ENCODE measurements at places on chromosomes 11 and 22. TPM values are rescaled to one million over a fixed set of nuclear protein-coding genes. Genes with fewer than 3 reads are reported as not detected.

The CRYBB3 gene
- not detected for total RNA-seq

The CARD18 gene
- not detected for total RNA-seq

The ILK gene
- total RNA-seq, result 658 TPM

The SYCE3 gene
- not detected for total RNA-seq

- ATAC-seq, result no peak
Measured at GRCh38 chr11:100824041-100824809, 137.1 kb downstream of the ARHGAP42 start.

DNA sequence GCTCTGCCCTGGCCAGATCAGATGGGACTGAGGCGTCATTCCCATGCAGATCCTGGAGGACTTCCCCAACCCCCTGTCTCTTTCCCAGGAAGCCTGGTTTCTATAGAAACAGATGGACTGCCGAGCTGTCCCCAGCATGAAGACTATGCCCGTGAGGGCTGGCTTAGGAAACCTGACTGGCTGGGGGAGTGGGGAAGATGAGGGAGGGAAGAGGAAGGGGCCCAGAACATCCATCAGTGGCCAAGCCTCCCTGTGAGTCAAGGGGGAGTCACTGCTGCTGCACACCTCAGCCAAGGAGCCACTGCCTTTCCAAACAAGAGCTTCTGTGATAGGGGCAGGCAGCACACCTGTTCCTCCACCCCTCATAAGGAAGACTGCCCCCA is 5.8 kb downstream of the TP53I11 start:
- ATAC-seq, result no peak

- ATAC-seq, result peak; percentile 82
Measured at GRCh38 chr11:74278721-74279161, 32.7 kb downstream of the P4HA3 start.

GRCh38 chr22:23061471-23062280 is 8.6 kb upstream of the GNAZ start:
- no peak for ATAC-seq

DNA sequence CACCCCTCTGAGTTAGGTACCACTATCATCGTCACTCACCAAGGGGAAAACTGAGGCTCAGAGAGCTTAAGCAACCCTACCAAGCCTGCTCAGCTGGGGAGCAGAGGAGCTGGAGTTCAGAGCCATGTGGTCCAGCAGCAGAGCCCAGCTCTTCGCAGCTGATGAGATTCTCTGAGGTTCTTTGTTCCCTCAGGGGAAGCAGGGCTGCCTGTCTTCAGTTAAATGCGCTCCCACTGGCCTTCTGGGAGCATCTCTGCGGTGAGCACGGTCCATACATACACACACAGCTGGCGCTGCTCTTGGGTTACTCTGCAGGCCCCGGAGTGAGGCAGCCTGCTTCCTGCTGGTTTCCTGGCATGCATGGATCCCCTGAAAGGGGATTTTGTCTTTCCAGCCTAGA is 5.2 kb upstream of the PTGDR2 start:
- no peak for ATAC-seq

DNA sequence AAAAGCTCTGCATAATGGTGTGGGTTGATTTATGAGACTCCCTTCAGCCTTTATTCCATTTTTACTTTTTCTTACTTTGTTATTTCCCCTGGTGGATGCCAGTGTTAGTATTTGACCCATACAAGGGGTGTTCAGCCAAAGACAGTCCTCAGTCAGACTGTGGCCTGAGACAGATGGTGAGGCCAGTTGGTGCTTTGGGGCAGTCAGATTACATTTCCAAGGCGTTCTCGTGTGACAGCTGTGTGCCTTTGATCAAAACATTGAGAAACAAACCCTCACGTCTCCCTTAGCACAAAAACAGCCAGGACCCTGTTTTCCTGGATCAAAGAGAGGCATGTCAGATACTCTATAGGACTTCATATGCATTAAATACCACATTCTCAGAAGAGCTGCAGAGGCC is 31.3 kb upstream of the SLN start:
- ATAC-seq, result no peak

DNA sequence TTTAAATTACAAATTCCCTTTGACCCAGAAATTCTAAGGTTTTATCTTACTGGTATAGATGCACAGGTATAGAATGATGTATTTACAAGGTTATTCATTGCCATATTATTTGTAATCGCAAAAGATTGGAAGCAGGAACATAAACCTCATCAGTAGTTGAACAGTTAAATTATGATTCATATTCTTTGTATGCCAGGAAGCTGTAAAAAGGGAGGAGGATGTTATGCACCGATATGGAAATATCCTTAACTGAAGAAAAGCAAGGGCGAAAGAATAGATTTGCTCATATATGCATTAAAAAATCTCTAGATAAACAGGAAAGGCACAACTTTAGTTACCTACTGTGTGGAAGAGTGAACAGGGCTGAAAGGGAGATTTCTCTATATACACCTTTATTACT is 36.7 kb downstream of the PPFIA1 start:
- no peak for ATAC-seq

DNA sequence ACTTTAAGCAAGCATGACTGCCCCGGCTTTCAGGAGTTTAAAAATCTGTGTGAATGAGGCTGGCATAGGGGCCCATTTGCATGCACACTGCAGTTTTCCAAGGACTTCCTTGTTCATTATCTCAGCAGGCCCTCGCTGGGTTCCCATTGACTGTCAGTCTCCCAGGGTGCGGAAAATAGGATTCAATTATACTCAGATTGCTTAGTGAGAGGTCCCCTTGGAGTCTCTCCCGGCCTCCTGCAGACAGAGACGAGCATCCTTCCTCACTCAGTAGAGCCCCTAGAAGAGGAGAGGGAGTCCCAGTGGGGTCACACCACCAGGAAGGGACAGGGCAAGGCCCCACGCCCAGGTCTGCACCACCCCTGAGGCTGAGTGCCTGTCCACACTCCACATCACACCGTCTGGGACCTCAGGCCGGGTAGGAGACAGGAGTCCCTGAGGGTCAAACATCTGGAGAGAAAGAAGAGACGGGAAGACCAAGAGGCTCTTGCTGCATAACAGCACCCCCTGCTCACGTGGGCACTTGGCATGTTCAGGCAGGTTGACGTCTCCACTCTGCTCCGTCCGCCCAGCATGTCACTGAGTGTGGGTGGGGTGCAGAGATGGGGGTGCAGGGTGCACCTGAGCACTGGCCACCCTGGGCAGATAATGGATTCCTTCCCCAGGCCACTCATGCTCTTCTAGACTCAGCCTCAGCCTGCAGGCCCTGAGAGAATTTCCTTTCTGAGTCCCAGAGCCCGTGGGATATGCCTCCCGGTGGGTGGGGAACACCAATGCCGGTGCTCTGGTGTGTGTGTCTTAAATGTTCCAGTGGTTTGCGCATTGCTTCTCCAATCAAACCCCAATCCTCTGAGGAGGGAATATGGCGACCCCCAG is 58.8 kb downstream of the MCM5 start:
- no peak for ATAC-seq

DNA sequence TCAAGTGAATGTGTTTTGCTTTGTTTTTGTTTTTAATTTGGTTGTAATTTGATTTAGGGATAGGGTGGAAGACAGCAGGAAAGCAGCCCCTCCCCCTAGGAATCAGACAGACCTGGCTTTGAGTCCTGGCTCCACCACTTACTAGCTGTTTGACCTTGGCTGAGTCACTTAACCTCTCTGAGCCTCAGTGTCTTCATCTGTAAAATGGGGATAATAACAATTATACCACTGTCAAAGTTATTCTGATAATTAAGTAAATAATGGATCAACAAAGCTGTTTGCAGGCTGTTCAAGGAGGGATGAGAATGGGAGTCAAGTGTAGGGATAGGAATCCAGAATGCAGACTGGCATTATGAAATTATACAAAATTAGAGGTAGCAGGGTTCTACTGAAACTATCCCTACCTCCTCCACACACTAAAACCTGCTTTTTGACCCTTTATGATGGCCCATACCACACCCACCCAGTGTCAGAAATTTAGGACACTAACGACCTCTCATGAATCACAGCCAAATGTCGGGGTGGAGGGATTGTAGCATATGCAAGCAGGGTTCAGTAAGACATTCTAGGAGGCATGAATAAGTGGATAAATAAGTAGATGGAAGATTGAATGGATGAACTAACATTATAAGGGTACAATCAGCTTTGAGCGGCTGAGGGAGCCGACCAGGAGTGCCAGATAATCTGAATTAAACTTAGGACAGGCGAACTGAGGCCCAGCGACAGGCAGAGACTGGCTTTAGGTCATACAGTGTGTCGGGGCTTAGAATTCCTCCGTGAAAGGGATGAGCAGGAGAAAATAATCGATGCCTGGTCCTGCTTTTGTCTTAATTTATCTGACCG is 974 bp downstream of the ANAPC15 start:
- ATAC-seq, result no peak

GRCh38 chr22:23696326-23696851 is 5.6 kb downstream of the RGL4 start:
- no peak for ATAC-seq

DNA sequence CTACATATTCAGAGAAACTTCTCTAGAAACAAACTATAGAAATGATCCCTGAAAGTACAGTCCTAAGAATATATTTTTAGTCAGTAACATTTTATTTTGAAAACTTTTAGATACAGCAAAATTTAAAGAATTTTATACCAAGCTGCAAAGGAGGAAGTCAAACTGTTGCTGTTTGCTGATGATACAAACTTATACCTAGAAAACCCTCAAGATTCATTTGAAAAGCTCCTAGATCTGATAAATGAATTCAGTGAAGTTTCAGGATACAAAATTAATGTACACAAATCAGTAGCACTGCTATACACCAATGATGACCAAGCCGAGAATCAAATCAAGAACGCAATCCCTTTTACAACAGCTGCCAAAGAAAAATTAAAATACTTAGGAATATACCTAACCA is 10.1 kb downstream of the ZBTB44 start:
- ATAC-seq, result no peak

DNA sequence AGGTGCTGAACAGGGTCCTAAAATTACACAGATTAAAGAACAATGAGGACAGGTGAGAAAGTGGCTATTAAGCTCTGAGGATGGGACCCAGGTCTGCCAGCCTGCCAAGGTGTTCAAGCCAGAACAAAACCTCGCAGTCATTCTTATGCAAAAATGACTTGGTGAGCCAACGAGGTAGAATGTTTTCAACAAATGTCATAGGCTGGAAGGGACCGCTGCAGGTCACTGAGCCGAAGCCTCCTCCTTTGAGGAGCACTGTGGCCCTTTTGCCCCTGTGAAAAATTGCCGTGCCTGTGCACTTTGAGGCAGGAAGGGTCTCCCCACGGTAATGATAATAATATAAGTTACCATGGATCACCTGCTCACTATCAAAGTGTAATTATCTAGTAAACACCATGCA is 216.2 kb downstream of the DSCAML1 start:
- ATAC-seq, result no peak

DNA sequence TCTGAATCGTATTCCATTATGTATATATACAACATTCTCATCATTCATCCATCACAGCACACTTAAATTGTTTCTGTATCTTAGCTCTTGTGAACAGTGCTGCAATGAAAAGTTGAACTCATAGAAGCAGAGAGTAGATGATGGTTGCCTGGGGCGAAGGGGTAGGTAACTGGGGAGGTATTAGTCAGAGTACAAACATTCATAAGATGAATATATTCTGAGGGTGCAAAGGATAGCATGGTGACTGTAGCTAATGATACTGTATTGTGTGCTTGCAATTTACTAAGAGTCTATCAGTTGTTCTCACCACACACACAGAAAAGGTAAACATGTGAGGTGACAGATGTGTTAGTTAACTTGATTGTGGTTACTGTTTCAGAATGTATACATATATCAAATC is 12.6 kb upstream of the RFPL2 start:
- ATAC-seq, result no peak

- ATAC-seq, result no peak
Measured at GRCh38 chr11:77080643-77081210, 14.0 kb downstream of the CAPN5 start.

GRCh38 chr11:123652599-123652998 is 1.8 kb downstream of the SCN3B start:
- ATAC-seq, result no peak

DNA sequence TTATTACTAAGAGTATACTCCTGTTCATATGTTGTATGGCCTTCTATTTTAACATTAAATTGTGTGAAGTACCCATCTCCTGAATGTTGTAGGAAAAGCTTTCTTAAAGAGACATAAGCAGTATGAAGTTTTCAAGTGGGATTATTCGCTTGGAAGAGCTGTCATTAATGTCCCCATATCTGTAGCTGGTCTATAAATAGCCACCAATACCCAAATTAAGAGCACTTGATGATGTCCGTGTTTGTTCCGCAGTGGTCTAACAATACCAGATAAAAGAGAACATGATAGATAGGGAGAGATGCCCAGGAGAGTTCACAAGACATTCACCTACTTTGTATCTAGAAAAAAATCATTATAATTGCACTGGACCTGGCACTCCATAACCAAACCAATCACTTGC is 527.6 kb downstream of the DLG2 start:
- no peak for ATAC-seq

GRCh38 chr11:22730319-22730718 is 63.9 kb downstream of the GAS2 start:
- ATAC-seq, result no peak

- ATAC-seq, result no peak
Measured at GRCh38 chr11:124454552-124454951, 9.1 kb upstream of the OR8B8 start.
